Activated naive CD4-positive, alpha-beta T cell treated with anti-CD3 and anti-CD28 coated beads, Interleukin-2, amount 10 ng/mL, durations not matched to agents 7 days and 5 days (primary cell): ENCODE measurements at places on chromosomes 5 and 9.
A peak's percentile ranks its signal among the peaks of the same experiment; 100 is the strongest.

GRCh38 chr9:73565026-73565425 lies 413.4 kb downstream of the ANXA1 start:
- no peak overlapping the region for H3K27ac ChIP-seq
- no peak for DNase-seq
- no peak overlapping the region for H3K4me3 ChIP-seq
- no peaks in the 10 kb centered on the region for H3K27me3 ChIP-seq

- no peak overlapping the region for H3K27ac ChIP-seq
- peaks cover 56% of the 10 kb centered on the region for H3K27me3 ChIP-seq
- no peak for DNase-seq
- H3K36me3 ChIP-seq = no peaks in the 10 kb centered on the region
Observed at GRCh38 chr5:139689631-139690063, 41.5 kb downstream of the CXXC5 start.

- H3K27me3 ChIP-seq = peaks cover 8% of the 10 kb centered on the region
- H3K4me1 ChIP-seq = no peaks in the 10 kb centered on the region
- no peak overlapping the region for H3K4me3 ChIP-seq
- peak; percentile 71 for DNase-seq
- H3K36me3 ChIP-seq = no peaks in the 10 kb centered on the region
- no peak overlapping the region for H3K27ac ChIP-seq
Observed at GRCh38 chr5:90434116-90434714, 24.7 kb upstream of the CETN3 start.

DNA sequence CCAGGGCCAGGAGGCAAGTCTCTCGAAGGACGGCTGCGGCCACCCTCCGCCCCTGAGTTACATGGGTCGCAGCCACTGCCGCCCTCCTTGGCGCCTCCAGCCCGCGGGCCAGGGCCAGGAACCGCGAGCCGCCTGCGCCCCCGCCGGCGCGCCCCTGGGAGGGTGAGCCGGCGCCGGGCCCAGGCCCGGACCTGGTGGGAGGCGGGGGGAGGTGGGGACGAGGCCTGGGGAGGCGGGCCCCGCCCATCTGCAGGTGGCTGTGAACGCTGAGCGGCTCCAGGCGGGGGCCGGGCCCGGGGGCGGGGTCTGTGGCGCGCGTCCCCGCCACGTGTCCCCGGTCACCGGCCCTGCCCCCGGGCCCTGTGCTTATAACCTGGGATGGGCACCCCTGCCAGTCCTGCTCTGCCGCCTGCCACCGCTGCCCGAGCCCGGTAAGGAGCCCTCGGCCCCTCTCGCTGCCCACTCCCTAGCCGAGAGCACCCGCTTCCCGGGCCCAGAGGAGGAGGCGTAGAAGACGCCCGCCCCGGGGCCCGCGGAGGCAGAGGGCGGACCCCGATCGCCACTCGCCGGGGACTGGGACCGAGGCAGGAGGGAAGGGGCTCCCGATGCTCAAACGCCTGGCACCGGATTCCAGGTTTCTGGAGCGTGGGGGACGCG lies at the start of gene ASS1:
ASS1 (plus strand) TSS at position 397 of the 657 bp plus-strand sequence. CDS start 7,268 bp downstream, outside the sequence.
- peak within 1 kb of the TSS; percentile 35 for H3K4me3 ChIP-seq
- peak; percentile 64 for DNase-seq
- H3K36me3 ChIP-seq = no peaks in the 10 kb centered on the region
- peaks cover 23% of the 10 kb centered on the region for H3K4me1 ChIP-seq

- H3K27ac ChIP-seq = no peak overlapping the region
- no peaks in the 10 kb centered on the region for H3K36me3 ChIP-seq
- H3K4me3 ChIP-seq = no peak overlapping the region
- no peak for DNase-seq
Observed at GRCh38 chr9:105257809-105258208, 13.4 kb downstream of the SLC44A1 start.

DNA sequence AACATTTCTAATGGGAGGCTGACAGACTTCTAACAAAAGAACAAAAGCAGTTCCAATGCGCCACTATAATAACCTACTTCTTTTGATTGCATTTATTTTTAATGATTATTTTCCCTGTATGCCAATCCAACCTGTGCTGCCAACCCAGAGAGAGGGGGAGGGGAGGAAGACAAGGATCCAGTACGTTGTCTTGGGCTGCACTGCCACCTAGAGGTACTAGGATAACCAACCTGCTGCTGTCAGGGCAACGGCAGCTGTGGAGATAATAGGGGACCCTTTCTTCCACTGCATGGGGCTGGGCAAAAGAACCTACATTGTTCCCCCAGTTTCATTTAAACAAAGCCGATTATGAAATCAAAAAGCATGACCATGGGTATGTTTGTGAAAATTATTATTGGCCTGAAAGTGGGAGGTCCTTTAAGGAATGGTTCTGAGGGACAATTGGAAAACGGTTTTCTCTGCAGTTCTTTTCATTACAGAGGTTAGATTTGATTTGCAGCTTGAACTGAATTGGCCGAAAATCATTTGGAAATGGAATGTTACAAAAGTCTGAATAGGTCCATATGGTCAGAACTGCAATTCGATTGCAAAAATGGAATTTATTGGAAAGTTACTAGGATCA lies 101.3 kb downstream of the RASEF start:
- H3K36me3 ChIP-seq = no peaks in the 10 kb centered on the region
- DNase-seq = peak; percentile 64
- H3K27ac ChIP-seq = no peak overlapping the region
- no peaks in the 10 kb centered on the region for H3K4me1 ChIP-seq

- no peak for DNase-seq
- no peaks in the 10 kb centered on the region for H3K4me1 ChIP-seq
- H3K36me3 ChIP-seq = peaks cover 1% of the 10 kb centered on the region
- no peaks in the 10 kb centered on the region for H3K27me3 ChIP-seq
Observed at GRCh38 chr5:108345541-108346171, 36.2 kb downstream of the FBXL17 start.

- H3K4me1 ChIP-seq = no peaks in the 10 kb centered on the region
- DNase-seq = no peak
- H3K27me3 ChIP-seq = peaks cover 3% of the 10 kb centered on the region
- H3K36me3 ChIP-seq = no peaks in the 10 kb centered on the region
- no peak overlapping the region for H3K27ac ChIP-seq
Observed at GRCh38 chr9:19781240-19781639, 7.6 kb downstream of the SLC24A2 start.
